Stimulated activated CD8-positive, alpha-beta memory T cell treated with anti-CD3 and anti-CD28 coated beads, Interleukin-12 subunit alpha, Interleukin-12 subunit beta, amount 100 ng/mL, for 4 hours (primary cell): ENCODE measurements at places on chromosomes 6 and 20.

DNA sequence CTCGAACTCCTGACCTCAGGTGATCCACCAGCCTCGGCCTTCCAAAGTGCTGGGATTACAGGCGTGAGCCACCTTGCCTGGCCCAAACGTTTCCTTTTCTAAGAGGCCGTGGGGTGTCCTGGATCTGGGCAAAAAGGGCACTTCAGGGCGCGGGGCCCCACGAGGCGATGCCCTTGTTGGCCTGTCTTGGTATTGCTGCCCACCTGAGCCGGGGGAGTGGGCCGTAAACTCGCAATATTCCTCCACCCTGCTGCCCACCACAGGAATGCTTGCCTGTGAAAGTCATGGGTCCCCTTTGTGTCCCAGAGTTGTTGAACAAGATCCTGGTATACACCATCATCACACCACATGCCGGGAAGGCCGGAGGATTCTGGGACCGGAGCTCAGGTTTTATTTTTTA lies 49.0 kb downstream of the SSR1 start:
- no peak for DNase-seq

DNA sequence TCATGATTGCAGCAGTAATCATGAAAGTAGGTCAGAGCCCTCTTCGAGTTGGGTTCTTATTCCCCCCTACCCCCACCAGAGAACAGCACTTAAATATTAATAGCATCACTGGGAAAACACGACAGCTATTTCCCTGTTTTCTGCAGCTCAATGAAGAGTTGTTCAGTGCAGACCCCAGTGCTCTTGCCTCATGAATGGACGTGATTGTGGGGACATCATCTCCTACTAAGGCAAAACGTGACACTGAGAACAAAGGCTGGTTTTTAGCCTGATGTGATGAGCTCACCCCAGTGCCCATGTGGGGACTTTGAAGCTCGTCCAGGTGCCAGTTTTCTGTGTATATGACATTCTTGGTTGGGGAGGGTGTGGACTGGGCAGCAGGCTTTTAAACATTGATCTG lies 105.9 kb downstream of the SLC35F1 start:
- DNase-seq: no peak

DNA sequence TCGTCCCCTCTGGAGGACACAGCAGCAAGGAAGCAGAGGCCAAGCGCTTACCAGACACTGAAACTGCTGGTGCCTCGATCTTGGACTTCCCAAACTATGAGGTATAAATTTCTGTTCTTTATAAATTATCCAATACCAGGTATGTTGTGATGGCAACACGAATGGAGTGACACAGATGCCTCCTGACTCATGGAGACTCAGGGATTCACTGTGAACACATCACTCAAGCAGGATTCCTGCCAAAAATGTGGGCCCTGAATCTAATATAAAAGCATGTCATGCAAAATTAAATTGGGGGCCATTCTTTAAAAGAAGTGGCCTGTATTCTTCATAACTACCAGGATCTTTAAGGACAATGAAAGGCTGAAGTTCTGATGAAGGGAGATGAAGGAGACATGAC lies 52.5 kb upstream of the SLC22A23 start:
- DNase-seq: no peak

DNA sequence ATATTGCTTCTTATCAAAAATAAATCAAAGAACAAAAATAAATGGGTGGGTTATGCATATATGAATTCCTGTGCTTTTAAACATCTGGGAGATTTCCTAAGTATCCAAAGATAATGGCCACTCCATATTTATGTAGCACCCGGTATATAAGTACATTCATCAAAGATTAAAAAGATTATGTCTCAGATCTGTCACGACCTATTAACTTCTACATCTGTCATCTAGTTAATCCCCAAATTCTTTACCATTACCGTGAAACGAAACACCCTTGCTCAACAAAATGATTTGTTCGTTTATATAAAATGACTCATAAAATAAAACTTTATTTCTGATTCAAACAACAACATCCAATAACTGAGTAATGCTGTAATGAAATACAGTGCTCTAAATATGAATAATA lies 64.8 kb upstream of the FOXQ1 start:
- no peak for DNase-seq

DNA sequence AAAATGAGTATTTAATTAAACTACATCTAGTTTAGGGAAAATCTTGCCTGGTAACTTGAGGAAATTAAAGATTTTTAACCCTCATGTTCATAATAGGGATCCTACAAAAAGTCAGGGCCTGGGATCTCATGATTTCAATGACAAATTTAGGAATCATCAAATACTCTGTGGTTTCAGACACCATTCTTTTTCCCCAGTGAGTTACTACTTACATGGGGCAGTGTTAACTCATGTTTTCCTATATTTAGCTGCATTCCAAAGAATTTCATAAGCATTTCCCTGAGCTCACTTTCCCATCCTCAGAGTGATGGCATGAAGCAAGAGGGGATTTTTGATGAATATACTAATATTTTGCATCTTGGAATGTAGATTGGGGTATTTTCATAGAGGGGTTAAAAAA lies 321.7 kb downstream of the CENPW start:
- no peak for DNase-seq

DNA sequence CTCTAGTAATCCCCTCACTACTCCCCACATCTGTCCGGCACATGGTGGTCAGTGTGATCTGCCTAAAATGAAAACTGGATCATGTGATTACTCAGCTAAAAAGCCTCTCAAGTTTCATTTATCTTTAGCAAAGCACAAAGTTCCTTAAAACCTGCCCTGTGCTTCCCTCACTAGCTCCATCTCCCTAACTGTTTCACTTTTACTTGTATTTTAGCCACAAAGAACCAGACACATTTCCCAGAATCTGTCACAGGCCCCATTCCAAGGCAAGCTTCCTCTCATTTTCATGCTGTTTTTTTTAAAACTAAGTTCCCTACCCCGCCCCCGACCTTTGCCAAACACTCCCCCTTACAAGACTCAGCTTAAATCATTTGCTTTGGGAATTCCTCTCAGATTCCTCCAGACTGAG lies 8.9 kb upstream of the IGF2R start:
- no peak for DNase-seq

DNA sequence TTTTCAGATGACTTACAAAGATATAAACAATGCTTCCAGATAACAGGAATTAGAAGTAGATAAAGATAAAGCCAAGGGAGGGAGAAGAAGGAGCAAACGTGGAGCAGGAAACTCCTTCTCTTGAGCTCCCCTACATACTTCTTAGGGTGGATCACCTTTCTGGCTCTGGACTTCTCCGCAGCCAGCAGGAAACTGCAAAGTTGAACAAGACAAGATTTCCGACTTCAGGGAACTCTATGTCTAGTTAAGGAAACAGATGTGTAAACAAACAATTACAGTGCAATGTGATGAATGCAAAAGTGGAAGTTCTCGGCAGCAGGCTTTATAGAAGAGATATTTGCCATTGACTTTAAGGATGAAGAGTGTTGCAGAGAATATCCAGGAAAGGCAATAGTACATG lies 134.0 kb upstream of the MARCKS start:
- no peak for DNase-seq

- DNase-seq: no peak
Measured at GRCh38 chr6:163437466-163437865, 22.9 kb downstream of the QKI start.

DNA sequence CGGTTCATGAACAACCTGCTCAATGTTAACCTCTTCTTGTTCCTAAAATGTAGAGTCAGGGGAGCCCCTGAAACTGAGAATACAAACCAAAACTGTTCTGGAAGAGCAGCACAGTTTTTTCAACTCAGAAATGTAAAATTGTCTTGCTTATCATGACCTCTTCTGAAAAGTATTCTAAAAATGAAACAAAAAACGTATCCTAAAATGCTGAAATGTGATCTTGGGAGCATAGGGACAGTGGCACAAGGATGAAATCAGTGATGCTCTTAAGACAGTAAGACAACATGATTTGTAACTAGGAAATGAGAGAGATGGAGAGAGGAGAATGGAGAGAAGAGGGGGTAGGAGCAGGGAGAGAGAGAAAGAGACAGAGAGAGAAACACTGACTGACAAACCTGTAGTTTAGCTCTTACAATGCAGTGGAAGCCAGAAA lies 27.5 kb downstream of the NCOA7 start:
- DNase-seq: no peak

DNA sequence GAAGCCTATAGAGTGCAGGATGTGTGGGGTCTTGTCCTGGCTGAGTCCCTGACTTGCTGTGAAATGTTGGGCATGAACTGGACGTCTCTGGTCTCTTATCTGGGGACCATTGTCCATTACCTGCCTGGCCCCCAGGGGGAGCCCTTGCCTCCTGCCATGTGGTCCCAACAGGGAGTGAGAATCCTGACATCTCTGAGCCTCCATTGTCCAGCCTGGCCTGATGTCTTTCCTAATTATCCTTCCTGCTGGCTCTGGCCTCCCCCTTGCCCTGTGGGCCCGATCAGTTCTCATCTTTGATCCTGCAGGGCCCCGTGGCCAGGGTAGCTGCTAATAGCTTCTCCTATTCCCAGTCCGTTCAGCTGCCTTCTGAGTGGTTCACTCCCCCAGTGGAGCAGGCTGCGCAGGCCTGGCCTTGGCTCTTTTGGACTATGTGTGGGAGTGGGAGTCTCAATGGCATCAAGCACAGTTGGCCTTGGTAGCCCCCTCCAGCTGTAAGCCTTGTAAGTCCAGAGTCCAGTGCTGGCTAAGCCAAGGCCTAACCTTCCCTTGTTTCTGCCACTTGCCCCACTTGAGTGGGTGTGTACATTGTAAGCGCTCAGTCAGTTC lies 77.9 kb upstream of the RALY start:
- peak; percentile 8 for DNase-seq

DNA sequence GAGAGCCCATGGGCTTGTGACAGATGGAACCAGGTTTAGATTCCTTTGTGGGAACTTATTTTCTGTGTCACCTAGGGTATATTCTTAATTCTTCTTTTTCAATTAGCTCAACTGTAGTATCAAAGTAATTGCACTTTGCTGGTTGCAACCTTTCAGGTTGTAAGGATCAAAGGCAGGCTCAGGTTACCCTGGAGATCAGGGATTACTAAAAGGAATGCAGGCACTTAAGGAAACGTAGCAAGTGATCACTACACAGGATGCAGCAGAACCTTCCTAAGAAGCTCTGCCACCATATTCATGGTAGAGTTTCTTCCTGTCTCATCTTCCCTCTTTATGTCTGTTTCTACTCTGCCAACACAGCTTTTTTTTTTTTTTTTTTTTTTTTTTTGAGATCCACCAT lies 133.2 kb upstream of the JAG1 start:
- no peak for DNase-seq

- no peak for DNase-seq
Measured at GRCh38 chr20:51389543-51390264, 152.8 kb downstream of the NFATC2 start.

- no peak for DNase-seq
Measured at GRCh38 chr6:149443411-149444181, 41.2 kb downstream of the ZC3H12D start.

GRCh38 chr20:44666066-44666465 lies 14.6 kb upstream of the ADA start:
- no peak for DNase-seq

DNA sequence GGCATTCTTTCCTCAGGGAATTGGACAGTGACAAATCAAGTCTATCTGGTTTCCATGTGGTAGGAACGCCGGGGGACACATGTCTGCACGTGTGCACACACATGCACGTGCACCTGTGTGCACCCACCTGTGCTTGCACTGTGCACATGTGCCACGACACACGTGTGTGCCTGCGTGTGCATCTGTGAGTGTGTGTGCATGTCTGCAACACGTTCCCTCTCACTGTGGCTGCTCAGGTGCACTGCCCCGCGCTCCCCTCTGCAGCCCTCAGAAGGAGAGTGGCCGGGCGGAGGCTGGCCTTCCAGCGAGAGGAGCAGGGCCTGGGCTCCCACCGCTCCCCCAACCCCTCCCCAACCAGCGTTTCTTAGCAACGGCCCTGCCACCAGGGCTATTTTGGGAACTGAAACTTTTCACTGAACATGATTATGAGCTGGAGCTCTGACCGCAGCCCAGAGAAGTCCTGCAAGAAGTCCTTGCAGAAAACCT lies 147.8 kb downstream of the PHACTR3 start:
- DNase-seq: no peak

DNA sequence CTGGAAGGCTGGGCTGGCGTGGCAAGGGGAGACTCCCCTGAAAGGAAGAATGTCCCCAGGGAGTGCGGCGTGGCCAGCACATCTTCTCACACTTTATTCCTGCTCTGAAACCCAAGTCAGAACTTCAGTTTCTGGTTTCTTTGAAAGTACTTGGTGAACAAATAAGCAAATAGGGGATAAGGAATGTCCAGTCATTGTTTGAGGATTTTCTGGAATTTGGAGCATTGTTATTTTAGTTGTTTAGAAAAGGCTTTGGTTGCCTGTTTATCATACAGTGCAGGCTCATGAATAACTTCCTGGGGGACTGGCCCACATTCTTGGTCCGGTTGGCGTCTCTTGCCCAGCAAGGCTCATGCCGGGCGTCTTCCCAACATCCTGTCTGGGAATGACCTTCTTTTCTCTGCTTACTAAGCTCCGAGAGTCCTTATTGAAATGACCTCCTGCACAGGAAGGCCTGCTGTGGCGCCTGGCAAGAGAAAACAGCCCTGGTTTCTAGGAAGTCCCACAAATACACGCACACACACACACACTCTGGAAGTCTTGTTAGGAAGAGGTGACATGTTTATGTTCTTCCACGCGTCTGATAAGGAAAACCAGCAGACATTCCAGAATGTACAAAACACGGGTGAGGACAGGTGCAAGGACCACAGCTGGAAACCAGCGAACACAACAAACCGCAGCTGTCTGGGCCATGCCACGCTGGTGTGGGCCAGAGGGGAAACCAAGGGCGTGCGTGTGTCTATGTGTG lies 71.9 kb downstream of the TMEM170B start:
- no peak for DNase-seq

DNA sequence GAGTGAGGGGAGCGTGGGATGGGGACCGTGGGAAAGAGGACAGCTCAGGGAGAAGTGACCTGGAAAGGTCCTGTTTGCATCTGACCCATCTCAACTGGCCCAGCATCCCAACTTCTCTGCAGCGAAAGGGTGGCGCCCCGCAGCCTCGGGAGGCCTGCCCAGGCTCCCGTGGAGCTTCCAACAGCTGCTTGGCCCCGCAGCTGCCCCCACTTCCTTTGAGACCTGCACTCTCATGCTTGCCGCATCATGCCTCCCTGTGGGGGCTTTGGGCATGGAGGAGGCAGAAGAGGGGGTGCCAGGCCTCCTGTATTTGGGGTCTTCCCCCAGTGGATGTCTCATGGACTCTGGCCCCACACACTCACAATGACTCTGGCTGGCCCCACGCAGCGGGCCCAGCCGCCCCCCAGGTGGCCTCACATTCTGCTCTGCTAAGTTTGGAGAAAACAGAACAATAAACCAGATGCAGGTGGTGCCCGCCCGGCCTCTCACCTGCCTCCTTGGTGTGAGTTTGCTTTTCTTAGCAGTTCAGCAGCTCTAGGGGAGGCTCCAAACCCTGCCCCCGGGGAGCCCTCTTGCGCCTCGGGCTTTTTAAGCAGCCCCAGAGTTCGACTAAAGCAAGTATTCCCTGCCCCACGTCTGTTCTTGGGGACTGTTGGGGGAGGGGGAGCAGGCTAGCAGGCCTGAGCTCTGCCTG lies 40.7 kb downstream of the CPXM1 start:
- no peak for DNase-seq

GRCh38 chr6:149963462-149964307 lies at the start of gene ULBP1:
TSS of gene ULBP1 (plus strand) at chr6:149963943. CDS start at chr6:149964050, 107 bp downstream.
- DNase-seq: peak; percentile 62

GRCh38 chr6:84227044-84227433 lies 404 bp downstream of the CEP162 start:
- DNase-seq: no peak
